ENCODE measurements at places on chromosomes 13 and 19.

GRCh38 chr13:113002206-113002912 lies 33.3 kb downstream of the MCF2L start:
- no peak overlapping the region for H3K4me3 ChIP-seq
- no peak overlapping the region for H3K27ac ChIP-seq
- no peak for DNase-seq

DNA sequence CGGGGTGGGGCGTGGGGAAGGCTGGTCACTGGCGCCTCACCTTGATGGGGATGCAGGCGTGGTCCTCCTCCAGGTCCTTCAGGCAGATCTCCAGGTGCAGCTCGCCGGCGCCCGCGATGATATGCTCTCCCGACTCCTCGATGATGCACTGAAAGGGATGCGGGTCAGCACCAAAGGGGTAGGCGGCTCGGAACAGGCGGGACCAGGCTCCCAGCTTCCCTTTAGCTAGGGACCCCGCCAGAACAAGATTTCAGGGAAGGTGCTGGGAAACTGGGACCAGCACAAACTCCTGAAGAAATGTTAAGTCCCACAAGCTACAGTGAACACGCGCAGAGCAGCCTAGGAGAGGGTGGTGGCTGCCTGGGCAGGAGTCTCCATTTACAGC lies 6.0 kb downstream of the EEF2 start:
- H3K4me1 ChIP-seq, result peaks cover 13% of the 10 kb centered on the region
- no peaks in the 10 kb centered on the region for H3K27me3 ChIP-seq
- no peak overlapping the region for H3K27ac ChIP-seq
- no peak for DNase-seq

- H3K36me3 ChIP-seq, result peaks cover 23% of the 10 kb centered on the region
- H3K27ac ChIP-seq, result no peak overlapping the region
- peaks cover 14% of the 10 kb centered on the region for H3K4me1 ChIP-seq
- no peaks in the 10 kb centered on the region for H3K27me3 ChIP-seq
Measured at GRCh38 chr19:19059018-19059836, 4.6 kb upstream of the SLC25A42 start.

DNA sequence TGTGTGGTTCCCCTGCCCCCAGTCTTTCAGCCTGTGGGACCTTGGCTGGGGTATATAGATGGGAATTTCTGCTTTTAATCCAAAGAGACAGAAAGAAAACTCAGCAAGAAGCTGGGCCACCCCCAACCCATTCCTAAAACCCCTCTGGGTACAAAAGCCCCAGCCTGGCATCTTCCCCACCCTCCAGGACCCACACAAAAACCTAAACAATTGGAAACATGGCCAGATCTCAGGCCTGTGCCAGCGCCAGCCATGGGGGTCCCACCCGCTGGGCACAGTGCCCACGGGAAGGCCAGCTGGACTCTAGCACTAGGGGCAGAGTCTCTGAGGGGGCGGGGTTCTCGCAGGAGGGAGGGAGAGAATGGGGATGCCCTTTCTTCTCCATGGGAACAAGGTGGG lies 8.6 kb downstream of the LYL1 start:
- H3K27ac ChIP-seq, result no peak overlapping the region
- no peak for DNase-seq
- peaks cover 6% of the 10 kb centered on the region for H3K36me3 ChIP-seq
- no peak overlapping the region for H3K4me3 ChIP-seq
- H3K4me1 ChIP-seq, result peaks cover 8% of the 10 kb centered on the region
